ENCODE measurements at places on chromosomes 4 and X.

DNA sequence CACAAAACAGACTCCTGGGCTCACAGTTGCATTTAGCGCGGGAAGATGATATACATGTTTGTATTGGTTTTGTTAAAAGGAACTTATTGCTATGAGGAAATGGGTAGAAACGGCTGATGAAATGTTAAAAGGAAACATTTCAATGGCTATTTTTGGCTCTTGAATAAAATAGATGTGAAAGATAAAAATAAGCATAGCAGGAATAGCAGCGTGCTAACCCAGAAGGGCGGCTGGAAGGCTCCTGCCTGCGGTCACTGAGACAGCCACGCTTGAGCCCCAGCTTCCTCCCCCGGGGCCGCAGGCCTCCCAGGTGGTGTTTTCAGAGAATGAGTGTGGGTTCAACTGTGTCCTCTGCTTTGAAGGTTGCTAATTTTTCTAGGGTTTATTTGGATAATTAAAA, 35.0 kb upstream of the CLCN4 start:
- no peak for DNase-seq

DNA sequence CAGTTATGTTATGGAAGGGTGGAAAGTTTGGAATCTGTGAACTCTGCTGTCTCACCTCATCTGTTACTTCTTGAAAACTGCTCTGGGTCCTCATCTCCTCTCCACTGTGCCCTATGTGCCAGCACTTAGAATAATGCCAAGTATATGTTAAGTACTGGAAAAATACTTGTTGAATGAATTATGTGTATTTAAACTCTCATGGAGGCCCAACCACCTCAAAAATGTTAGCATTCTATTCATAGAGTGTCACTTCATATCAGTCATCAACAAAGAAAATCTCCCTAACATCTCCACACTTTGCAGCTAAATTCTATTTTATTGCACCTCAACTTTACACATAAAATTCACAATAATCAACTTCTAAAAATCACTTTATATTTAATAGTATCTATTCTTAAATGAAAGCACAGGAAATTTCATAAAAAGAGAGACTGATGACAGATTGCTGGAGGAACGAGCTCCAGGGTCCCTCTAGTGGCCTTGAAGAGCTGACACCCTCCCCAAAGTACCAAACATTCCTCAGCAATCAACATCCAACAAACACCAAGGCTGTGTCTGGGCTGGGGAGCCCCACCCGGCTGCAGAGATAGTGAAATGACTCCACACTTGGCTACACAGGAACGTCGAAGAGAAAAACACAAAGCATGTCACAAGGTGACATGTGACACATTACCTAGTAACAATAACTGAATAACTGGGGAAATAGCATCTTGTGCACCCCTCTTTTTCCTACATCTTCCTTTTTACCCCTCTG, 45.8 kb downstream of the SLC39A8 start:
- DNase-seq, result peak; percentile 30

GRCh38 chr4:89352541-89352940, 44.9 kb upstream of the GPRIN3 start:
- DNase-seq, result no peak

DNA sequence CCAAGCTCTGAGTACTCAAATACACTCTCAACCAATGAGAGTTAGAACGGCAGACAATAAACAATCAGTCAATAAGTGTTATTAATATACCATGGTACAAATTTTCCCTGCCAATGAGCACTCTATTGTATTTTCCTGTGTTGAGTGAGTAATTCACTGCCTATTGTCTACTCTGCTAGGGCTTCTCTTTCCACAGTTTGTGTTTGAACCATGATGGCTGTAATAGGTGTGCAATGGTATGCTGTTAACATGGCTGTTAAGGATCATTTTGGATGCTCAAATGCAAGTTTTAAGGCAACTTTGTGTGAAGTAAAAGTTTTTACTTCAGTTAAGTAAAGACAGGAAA, 41.2 kb downstream of the RPS6KA3 start:
- DNase-seq, result no peak

GRCh38 chrX:35842674-35843073, 44.5 kb downstream of the MAGEB16 start:
- no peak for DNase-seq

DNA sequence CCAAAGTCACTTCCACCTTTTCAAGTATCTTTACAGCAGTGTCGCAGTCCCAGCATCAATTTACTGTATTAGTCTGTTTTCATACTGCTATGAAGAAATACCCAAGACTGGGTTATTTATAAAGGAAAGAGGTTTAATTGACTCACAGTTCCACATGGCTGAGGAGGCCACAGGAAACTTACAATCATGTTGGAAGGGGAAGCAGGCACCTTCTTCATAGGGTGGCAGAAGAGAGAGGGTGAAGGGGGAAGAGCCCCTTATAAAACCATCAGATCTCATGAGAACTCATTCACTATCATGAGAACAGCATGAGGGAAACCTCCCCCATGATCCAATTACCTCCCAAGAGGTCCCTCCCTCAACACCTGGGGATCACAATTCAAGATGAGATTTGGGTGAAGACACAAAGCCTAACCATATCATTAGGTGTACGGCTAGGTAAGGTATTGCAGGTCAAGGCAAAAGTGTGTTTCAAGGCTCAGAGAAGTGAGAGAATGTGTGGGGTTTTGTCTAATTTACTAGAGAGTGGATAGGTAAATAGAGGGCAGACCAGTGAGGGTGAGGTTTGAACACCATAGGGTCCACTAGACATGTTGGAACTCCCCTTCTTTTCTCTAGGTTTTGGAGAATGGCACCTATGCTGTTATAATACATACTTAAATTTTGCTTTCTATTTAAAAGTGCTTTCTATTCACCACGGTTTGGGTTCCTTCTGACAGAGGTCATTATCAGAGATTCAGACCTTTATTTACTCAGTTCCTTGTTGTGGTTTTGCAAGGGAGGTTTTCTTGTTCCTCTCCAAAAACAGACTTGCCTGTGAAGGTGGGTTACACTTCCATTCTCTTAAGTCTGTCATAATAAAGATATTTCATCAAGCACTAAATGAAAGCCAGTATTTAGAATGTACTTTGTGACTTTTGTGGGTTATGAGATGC, 186.6 kb downstream of the CPEB2 start:
- DNase-seq, result no peak

DNA sequence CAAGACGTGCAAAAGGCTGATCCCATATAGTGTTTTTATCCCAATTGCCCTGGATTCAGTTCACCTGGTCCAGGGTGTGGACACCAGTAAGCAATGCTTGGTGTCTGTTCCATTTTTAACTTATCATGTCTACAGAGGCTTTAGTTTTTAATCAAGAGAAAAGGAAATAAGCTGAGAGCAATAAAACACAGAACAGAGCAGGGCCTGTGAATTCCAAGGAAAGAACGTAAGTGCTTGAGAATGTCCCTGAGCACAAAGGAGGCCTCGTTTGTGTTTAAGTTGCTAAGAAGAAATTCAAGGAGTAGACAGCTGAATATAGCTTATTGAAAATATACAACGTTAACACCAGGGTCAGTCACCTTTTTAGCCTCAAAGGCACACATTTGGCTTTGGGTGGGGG, 191.3 kb downstream of the GPC3 start:
- DNase-seq, result no peak

DNA sequence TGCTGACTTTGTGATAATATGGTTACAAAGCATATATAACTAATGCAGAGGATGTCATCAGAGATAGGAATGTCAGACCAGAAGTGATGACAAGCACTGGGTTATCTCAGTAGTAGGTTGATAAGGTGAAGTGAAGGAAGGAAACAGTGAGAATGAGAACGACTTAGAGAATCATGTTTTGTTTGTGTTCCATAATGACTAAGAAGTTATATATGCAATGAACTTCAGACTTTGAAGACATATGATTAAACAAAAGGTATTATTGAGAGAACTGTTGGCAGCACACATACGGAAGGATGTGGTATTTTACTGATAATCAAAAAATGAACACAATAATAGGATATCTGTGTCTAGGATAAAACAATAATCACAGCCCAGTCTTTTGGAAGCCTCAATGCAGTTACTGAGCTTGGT, 18.3 kb upstream of the HHIP start:
- peak; percentile 44 for DNase-seq

- DNase-seq, result no peak
Measured at GRCh38 chr4:34271479-34272355, 1972.6 kb downstream of the ARAP2 start.

GRCh38 chr4:54473077-54473545, 184.6 kb upstream of the KIT start:
- DNase-seq, result no peak

- DNase-seq, result no peak
Measured at GRCh38 chr4:83780053-83780733, 244.3 kb downstream of the GPAT3 start.

- no peak for DNase-seq
Measured at GRCh38 chr4:23333946-23334878, 555.6 kb downstream of the PPARGC1A start.

GRCh38 chr4:81504112-81505003, 32.7 kb upstream of the RASGEF1B start:
- DNase-seq, result peak; percentile 26

DNA sequence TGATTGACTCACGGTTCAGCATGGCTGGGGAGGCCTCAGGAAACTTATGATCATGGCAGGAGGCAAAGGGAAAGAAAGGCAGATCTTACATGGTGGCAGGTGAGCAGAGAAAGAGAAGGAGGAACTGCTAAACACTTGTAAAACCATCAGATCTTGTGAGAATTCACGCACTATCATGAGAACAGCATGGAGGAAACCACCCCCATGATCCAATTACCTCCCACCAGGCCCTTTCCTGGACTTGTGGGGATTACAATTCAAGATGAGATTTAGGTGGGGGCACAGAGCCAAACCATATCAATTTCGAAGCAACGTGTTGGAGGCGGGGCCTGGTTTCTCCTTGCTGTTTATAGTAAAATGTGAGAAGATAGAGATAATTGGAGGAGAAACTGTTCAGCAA, 167.4 kb downstream of the GABRB1 start:
- no peak for DNase-seq

DNA sequence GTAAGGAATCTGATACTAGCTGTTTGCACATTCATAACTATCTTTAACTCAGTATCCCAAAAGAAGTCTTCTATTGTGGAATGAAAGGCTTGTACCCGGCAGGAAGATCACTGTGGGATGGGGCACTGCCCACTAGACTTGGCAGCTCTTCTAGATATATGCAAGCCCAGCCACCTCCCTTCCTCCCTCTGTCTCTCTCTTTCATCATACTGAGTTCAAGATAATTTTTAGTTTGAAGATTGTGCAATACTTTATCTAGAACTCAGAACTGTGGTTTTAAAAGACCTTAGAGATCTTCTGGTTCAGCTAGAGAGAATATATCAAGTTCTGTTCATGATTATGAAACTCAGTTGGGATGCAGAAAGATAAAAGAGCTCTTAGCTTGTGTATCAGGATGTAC, 22.5 kb upstream of the GPR34 start:
- no peak for DNase-seq

DNA sequence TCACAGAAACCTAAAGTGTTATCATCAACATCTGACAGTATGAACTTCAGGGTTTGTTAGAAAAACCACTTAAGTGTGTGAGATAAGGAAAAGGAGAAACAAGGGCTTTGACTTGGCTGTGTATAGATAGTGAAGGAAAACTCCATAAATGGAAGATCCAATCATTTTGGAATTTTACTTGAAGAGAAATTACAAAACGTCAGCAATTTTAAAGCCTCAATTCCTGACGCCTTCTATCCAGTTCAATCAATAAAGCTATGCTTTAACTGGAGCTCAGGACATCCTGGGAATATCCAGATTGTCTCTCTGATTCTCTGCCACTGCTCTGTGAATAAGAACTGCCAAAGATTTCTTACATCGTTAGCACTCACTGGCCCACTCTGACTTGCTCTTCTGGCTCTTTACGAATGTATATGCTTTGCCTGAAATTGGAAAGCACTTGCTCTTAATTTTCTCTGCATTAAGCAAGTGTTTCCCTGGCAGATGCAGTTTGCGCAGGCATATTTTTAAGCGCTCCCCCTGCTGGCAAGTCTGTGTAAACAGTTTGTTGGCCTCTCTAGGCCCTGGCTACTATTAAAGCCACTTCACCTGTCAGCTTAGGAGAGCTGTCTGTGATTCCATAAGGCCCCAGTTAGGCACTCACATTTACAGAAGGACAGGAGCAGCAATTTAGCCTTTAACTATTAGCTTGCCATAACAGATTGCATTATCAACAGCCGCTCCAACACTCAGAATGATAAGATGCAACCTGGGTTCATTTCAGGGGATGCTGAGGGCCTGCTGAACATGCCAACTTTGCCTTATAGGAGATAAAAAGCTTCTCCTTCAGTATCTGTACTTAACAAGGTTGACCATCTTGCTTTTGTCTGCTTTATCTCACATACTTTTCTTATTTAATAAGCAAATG, 251.4 kb upstream of the DDX53 start:
- peak; percentile 44 for DNase-seq

DNA sequence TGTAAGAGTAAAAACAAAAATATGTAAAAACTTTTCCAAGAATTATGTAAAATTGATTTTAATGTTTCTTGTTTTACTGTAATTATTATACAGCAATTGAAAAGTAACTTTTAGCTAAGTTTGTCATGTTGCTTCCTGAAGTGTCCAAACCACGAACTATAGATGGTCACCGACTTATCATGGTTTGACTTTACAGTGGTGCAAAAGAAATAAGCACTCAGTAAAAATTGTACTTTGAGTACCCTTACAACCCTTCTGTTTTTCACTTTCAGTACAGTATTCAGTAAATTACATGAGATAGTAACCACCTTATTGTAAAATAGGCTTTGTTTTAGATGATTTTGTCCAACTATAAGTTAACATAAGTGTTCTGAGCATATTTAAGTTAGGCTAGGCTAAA, 93.8 kb downstream of the SLC10A6 start:
- DNase-seq, result no peak

- no peak for DNase-seq
Measured at GRCh38 chrX:19775830-19776485, 111.4 kb downstream of the SH3KBP1 start.

GRCh38 chr4:169621731-169622492, 1.5 kb downstream of the CLCN3 start:
- DNase-seq, result peak; percentile 85

DNA sequence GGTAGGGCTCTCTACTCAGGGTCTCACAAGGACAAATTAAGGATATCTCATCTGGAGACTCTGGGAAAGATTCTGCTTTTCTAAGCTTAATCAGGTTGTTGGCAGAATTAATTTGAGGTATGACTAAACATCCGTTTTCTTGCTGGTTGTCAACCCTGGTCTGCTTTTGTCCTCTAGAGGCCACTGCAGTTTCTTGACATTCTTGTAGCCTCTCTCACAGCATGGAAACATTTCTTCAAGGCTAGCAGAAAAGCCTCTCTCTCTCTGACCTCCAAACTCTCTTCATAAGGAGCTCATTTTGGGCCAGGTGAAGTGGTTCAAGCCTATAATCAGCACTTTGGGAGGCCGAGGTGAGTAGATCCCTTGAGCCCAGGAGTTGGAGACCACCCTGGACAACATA, 749.5 kb upstream of the PCDH7 start:
- peak; percentile 0 for DNase-seq

GRCh38 chrX:134936542-134936941, 54.2 kb upstream of the SMIM10 start:
- DNase-seq, result peak; percentile 16

- DNase-seq, result no peak
Measured at GRCh38 chrX:136210243-136210642, 41.0 kb downstream of the MAP7D3 start.

GRCh38 chrX:11352296-11352741, 59.1 kb downstream of the AMELX start:
- DNase-seq, result no peak

- no peak for DNase-seq
Measured at GRCh38 chr4:36313301-36313700, 31.9 kb downstream of the DTHD1 start.

GRCh38 chrX:95063554-95063953, 1389.5 kb downstream of the FAM133A start:
- no peak for DNase-seq

- DNase-seq, result no peak
Measured at GRCh38 chr4:153418121-153418520, 48.0 kb upstream of the TMEM131L start.
